Osteocyte (in vitro differentiated cells): ENCODE measurements at places on chromosomes 5 and 9. TPM values are rescaled to one million over a fixed set of nuclear protein-coding genes. Genes with fewer than 3 reads are reported as not detected.

DNA sequence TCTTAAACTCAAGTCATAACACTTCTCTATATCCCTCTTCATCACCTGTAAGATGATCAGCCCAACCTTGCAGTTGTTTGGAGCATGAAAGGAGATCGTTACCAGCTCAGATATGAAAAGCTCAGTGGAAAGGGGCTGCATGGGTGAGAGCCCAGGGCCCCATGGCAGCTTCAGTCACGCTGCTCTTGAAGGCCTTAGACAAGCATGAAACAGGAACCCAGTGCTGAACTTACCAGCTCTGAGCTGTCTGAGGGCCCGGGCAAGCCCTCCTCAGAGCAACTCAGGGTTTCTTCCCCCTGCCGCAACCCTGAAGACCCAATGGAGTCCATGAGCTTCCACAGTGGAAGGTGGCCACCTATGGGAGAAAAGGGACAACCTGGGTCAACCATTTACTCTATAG lies 3.3 kb downstream of the HK3 start:
- no peaks in the 10 kb centered on the region for H3K4me1 ChIP-seq
- no peak for DNase-seq
- H3K36me3 ChIP-seq = peaks cover 3% of the 10 kb centered on the region
- no peak overlapping the region for H3K27ac ChIP-seq
- peaks cover 18% of the 10 kb centered on the region for H3K27me3 ChIP-seq

DNA sequence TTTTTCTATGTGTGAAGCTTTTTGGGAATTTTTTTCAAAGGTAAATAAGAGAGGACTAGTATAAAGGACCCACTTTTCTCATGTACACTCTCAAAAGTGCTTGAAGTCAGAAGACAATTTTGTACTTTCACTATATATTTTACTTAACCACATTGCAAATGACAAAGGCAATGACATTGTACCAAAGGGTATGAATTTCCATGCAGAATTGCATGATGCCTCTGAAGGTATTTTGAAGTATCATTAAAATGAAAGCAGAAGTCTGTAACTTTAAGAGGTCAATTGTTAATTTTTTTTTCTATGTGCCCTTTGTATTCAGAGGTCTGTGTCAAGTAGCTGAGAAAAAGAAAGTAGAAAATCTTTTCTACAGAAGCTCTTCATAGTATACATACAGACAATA lies 84.7 kb downstream of the ST8SIA4 start:
- H3K27me3 ChIP-seq = peaks cover 14% of the 10 kb centered on the region
- H3K4me3 ChIP-seq = no peak overlapping the region
- no peaks in the 10 kb centered on the region for H3K4me1 ChIP-seq
- H3K27ac ChIP-seq = no peak overlapping the region

PHF24 gene
- total RNA-seq = not detected in 2 replicates

SLC6A7 gene
- total RNA-seq = not detected in 2 replicates
